ENCODE measurements at places on chromosomes 5 and 9.

DNA sequence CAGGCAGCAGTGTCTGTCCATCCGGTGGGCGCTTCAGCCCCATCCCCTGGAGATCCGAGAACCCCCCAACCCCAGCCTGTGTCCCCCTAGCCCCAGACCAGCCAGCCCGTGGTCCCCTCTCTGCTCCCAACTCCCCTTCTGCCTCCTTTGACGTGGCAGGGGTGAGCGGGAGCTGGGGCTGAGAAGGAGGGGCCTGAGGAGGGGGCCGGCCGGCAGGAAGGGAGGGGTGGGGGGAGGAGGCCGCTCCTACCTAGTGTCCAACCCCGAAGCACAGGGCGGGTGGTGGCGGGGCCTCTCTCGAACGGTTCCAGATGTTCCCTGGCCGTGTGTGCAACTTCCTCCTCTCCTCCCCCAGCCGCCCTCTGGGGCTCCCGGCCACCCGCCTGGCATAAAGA, 31.0 kb downstream of the GOLGA2 start:
- DNase-seq, result no peak

DNA sequence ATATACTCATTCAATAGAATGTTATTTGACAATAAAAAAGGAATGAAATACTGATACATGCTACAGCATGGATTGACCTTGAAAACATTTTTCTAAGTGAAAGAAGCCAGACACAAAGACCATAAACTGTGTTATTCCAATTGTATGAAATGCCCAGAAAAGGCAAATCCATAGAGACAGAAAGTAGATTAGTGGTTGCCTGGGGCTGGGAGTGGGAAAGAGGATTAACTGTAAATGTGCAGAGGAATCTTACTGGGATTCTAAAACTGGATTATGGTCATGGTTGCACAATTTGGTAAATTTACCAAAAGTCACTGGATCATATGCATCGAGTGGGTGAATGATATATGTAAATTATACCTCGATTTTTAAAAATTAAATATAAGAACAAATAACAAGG, 88.1 kb downstream of the GLIS3 start:
- DNase-seq, result no peak

DNA sequence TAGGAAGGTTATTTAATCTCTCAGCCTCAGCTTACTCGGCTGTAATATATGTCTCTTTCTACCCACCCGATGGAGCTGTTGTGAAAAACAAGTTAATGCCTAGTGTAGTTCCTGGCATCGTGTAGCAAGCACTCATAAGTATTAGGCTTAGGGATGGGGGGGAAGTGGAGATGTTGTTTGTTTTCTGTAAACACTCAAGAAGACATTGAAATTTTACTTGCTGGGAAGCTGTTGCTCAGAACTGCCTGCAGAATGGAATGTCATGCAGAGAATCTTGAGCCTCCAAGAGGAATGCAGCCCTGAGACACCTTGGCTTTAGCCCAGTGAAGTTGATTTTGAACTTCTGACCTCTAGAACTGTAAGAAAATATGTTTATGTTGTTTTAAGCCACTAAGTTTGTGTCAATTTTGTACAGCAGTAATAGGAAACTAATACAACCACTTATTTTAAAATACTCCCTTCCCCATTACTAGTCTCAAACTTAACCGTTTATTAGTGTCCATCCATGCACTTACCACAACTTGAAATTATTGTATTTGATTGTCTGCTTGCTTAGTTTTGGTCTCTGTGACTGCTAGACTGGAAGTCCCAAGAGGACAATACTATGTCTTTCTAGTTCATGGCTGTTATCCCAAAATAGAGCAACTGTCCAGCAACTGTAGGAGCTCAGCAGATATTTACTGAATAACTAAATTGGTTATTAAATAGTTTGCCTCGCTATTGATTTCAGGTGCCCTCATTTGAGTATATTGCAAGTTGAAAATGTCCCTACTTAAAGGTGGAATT, 53.8 kb downstream of the MFAP3 start:
- no peak for DNase-seq

- DNase-seq, result no peak
Measured at GRCh38 chr5:139658501-139658927, 10.4 kb downstream of the CXXC5 start.

DNA sequence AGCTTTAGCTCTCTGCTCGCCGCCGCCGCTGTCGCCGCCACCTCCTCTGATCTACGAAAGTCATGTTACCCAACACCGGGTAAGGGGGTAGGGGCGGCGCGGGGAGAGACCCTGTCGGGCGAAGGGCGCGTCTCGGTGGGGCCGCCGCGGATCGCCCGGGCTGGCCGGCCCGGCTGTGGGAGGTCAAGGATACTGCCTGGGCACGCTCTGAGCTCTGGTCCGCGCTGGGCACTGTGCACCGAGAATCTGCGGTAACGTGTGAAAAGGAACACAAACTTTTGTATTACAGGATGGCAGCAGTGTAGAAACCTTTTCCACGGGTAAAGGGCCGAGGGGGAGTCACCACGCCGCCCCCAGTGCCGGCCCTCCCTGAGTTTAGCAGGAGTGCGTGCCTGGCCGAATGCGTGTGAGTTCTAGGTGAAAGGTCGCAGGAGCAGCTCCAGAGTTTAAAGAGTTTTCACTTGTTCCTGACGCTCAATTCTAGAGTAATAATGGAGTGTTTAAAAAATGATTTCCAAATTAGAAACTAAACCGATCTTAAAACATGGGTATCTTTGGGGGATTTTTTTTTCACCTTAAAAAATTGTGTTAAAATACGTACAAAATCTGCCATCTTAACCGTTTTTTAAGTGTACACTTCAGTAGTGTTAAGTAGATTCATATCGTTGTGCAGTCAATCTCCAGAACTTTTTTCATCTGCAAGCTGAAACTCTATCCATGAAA, at the start of gene HSDL2:
Gene HSDL2 (plus strand): TSS at position 7 of the 723 bp plus-strand sequence. CDS start 56 bp downstream, at position 63.
- DNase-seq, result peak; percentile 3

GRCh38 chr5:1108023-1108864, 3.6 kb downstream of the SLC12A7 start:
- DNase-seq, result no peak

DNA sequence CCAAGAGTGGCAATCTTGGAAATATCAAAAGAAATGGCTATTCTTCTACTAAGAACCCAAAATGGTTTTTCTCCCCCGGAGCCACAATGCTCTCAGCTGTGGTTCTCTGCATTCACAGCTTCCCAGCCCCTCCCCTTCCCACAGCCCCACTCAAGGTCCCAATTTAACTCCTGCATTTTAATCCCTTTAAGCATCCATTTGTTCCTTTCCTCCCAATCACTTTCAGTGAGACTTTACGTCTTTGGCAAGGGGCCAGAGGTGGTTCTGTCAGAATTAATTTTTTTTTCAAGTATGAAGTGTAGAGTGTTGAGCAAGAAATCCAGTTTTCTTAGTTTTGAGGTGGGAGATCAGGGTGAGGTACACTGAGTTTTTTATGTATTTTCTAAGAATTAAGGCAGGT, 256.9 kb downstream of the GLIS3 start:
- no peak for DNase-seq

GRCh38 chr9:127105805-127106465, 16.5 kb downstream of the ANGPTL2 start:
- no peak for DNase-seq

DNA sequence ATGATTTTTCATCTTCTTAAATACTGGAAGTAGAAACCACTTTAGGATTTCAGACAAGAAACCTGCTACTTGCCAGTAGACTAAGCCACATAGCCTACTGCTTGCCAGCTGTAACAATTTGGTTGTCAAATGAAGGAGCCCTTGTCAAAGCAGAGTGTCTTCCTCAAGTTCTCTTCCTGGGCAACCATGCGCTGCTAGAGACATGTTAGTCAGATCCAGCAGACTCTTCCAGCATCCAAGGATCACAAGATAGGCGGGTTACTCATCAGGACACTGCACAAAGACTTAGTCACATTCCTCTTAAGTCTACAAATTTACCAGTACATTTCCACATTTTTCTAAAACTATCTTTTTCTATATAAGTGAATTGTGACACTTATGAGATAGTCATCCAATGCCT, 24.4 kb downstream of the SKIC3 start:
- DNase-seq, result no peak

DNA sequence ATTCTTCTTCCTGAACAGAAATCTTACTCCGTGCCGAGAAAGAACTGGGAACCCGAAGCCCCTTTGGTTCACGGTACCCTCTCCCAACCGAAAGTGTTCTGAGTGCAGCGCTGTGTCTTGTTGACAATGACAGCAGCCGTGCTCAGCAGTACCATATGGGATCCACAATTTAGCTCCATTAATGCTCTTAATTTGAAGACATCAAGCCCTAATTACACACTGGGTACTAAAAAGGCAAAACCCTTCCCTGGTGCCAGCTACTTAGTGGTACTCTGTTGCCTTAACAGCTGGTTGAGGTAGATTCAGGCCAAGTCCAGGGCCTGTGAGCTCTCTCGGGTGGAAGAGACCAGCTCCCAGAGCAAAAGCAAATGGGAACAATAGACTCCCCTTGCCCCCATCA, 24.5 kb downstream of the DDX31 start:
- DNase-seq, result no peak

- DNase-seq, result no peak
Measured at GRCh38 chr5:180376511-180376910, 23.4 kb upstream of the GFPT2 start.

DNA sequence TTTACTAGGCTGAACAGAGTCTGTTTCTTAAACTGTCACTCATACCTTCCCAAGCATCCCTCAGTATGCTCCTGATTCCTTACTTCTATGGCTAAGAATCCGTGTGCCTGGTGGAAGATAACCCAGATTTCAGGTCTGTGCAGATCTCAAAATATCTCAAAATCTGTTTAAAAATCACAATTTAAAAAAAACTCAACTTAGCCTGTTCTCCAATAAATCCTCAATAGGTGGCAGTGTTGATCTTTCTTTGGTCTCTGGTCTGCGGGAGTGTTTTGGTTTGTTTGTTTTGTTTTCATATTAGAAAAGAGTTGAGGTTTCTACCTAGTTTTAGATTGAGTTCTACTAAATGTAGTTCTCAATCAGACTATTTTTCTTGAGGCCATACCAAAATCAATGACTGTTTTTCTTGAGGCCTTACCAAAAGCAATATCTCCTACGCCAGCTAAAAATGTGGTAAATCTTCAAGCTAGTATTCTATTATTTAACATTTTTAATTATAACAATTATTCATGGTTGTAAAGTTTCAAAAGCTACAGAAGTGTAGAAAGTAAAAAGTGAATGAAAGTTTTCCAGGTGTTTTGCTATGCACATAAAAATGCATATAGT, 57.9 kb downstream of the TGFBR1 start:
- no peak for DNase-seq

GRCh38 chr5:160434022-160434531, 12.4 kb downstream of the PTTG1 start:
- no peak for DNase-seq

DNA sequence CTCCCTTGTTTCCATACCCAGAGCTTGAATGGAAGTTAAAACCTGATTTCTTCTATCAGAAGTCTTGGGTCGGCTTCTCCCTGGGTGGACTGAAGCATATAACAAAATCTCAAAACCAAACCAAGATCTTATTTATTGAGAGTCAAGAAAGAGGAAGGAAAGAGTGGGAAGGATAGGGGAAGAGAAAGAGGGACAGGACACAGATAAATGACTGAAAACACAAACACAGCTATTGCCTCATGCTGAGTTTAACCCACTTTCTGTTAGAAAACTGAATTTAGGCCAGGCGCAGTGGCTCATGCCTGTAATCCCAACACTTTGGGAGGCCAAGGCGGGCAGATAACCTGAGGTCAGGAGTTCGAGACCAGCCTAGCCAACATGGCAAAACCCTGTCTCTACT, 92.9 kb downstream of the PALM2AKAP2 start:
- DNase-seq, result no peak

DNA sequence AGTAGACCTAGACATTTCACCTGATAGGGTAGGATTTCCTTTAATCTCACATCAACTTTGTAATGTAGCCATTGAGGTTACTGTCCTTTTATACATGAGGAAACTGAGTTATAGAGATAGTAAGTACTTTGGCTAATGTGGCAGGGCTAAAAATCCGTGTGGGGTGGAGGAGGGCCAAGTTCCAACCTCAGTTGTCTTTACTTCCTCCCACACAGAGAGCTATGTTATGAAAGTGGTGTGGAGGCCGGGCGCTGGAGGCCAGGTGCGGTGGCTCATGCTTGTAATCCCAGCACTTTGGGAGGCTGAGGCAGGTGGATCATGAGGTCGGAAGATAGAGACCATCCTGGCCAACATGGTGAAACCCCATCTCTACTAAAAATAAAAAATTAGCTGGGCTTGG, 173.3 kb downstream of the PALM2AKAP2 start:
- no peak for DNase-seq

DNA sequence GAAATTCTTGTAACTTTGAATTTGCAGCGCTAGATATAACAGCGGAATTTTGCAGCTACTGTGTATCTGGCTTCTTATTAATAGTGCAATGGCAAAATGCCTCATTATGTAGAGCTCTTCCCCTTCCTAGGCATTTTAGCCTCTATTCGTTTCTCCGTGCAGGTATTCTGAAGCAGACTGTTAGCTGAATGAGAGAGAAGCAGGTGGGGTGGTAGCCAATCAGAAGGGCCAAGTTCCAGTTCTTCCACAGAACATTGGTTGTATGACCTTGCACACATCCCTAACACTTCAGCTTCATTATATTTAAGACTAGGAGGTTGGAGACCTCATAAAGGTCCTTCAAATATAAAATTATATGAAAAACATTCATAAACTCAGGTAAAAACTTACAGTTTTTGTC, 1.2 kb upstream of the VPS13A start:
- no peak for DNase-seq

- no peak for DNase-seq
Measured at GRCh38 chr9:98311541-98311940, 56.1 kb upstream of the TBC1D2 start.

DNA sequence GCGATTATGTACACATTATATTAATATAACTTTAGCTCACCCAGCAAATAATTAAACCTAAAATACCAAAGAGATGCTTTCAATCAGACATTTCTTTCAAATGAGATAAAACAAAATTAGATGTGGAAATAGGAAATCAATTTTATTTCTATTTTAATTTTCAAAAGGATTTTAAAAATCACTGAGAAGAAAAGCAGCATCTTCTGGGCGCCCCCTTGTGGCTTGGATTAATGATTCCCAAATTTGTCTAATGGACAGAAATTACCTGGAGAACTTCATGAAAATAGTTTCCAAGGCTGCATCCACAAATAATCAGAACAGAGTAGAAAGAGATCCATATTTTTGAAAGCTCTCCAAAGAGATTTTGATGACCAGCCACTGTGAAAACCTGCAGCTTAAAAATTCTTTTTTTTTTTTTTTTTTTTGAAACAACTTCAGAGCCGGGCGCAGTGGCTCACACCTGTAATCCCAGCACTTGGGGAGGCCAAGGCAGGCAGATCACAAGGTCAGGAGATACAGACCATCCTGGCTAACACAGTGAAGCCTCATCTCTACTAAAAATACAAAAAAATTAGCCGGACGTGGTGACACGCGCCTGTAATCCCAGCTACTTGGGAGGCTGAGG, 50.9 kb upstream of the CEMIP2 start:
- no peak for DNase-seq

GRCh38 chr5:140780512-140780911, 5.4 kb upstream of the PCDHA1 start:
- no peak for DNase-seq

GRCh38 chr5:57243286-57244137, 69.7 kb downstream of the GPBP1 start:
- no peak for DNase-seq
